H9 (cell line): ENCODE measurements at places on chromosomes 5 and 9. TPM values are rescaled to one million over a fixed set of nuclear protein-coding genes. Genes with fewer than 3 reads are reported as not detected.
A peak's percentile ranks its signal among the peaks of the same experiment; 100 is the strongest.

DNA sequence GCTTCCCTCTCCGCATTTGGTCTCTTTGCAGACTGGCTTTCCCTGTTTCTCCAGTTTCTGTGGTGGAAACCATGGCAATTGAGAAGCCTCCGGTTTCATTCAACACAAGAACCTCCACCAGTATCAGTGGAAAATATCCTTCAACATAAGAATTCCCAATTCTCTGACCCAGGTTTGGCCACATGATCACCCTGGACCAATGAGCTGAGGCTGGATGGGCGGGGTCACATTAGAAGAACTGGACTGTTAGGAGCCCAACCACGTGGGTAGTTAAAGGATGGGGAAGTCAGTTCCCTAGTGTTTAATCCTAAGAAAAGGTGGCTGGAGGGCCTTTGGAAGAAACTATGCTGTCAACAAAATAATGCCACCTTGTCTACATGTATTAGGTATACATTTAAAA is 336.3 kb downstream of the DMRT2 start:
- no peak overlapping the region for H3K4me3 ChIP-seq
- no peaks in the 10 kb centered on the region for H3K36me3 ChIP-seq
- no peak overlapping the region for H3K27ac ChIP-seq
- H3K27me3 ChIP-seq: no peaks in the 10 kb centered on the region
- H3K4me1 ChIP-seq: no peaks in the 10 kb centered on the region

GRCh38 chr5:172658961-172659501 is 18.0 kb downstream of the NEURL1B start:
- H3K27ac ChIP-seq: no peak overlapping the region
- H3K4me1 ChIP-seq: no peaks in the 10 kb centered on the region; the same call in 1 of the 2 replicates

- H3K27me3 ChIP-seq: no peaks in the 10 kb centered on the region
- H3K4me3 ChIP-seq: no peak overlapping the region
- DNase-seq: no peak
- no peaks in the 10 kb centered on the region for H3K4me1 ChIP-seq
These were observed 11.2 kb downstream of the SLC22A4 start for GRCh38 chr5:132305420-132305819.

The GABBR2 gene
- 0.66 and 0.94 TPM in 2 replicates for total RNA-seq

- DNase-seq: no peak
- H3K27me3 ChIP-seq: no peaks in the 10 kb centered on the region
- peaks cover 4% of the 10 kb centered on the region; the same call in 1 of the 2 replicates for H3K36me3 ChIP-seq
- H3K27ac ChIP-seq: no peak overlapping the region
- H3K4me3 ChIP-seq: no peak overlapping the region
- H3K4me1 ChIP-seq: no peaks in the 10 kb centered on the region; the same call in 1 of the 2 replicates
These were observed 151.6 kb downstream of the FOCAD start for GRCh38 chr9:20835377-20836286.

DNA sequence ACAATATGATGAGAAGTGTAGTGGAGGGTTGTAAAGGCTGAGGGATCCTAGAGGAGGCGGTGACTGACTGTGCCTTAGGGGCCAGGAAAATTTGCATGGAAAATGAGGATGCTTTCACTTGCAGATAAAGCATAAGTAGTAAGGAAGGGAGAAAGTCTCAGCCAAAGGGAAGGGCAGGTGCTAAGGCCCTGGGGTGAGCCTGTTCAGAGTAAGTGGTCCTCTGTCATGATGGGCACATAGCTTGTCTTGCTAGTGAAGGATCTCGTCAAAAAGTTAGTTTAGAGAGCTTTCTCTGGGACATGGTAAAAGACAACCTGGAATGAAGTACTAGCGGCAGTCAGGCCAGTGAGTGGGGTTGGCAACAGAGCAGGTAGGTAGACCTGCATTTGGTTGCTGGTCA is 75.4 kb upstream of the CPLX2 start:
- no peak overlapping the region for H3K27ac ChIP-seq
- peak overlapping the region; percentile 59 for H3K4me3 ChIP-seq
- no peak for DNase-seq
- H3K4me1 ChIP-seq: no peaks in the 10 kb centered on the region

DNA sequence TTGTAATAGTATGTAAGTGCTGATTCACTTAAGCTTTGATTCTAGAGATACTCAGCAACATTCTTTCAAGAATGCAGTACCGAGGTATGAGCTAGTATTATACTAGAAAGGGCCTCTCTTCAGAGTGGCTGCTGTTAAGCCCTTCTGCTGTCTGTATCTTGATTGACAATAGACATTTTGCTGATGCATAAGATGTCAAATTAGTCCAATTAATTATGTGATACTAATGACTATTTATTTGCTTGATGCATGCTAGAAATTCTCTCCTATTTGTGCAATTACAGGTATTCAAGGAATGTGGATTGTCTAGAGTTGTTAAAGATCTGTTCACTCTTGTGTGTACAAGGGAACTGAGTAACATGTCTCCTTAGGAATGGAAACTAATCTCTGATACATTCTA is 92.3 kb upstream of the PTGER4 start:
- no peak overlapping the region for H3K27ac ChIP-seq
- DNase-seq: no peak
- H3K4me3 ChIP-seq: no peak overlapping the region
- H3K36me3 ChIP-seq: no peaks in the 10 kb centered on the region
- H3K27me3 ChIP-seq: no peaks in the 10 kb centered on the region

- DNase-seq: no peak
- H3K4me1 ChIP-seq: 0 out of 2 replicates have a peak, but pooled peaks cover 4% of the 10 kb centered on the region
- no peaks in the 10 kb centered on the region for H3K27me3 ChIP-seq
- H3K27ac ChIP-seq: no peak overlapping the region
- H3K36me3 ChIP-seq: no peaks in the 10 kb centered on the region
- no peak overlapping the region for H3K4me3 ChIP-seq
These were observed 322.1 kb upstream of the MSX2 start for GRCh38 chr5:174402222-174402812.

GRCh38 chr5:177405312-177405711 is 4.1 kb downstream of the F12 start:
- H3K4me3 ChIP-seq: peak overlapping the region; percentile 42; the same call in 1 of the 3 replicates
- H3K27ac ChIP-seq: no peak overlapping the region
- no peaks in the 10 kb centered on the region for H3K4me1 ChIP-seq
- no peaks in the 10 kb centered on the region for H3K36me3 ChIP-seq

DNA sequence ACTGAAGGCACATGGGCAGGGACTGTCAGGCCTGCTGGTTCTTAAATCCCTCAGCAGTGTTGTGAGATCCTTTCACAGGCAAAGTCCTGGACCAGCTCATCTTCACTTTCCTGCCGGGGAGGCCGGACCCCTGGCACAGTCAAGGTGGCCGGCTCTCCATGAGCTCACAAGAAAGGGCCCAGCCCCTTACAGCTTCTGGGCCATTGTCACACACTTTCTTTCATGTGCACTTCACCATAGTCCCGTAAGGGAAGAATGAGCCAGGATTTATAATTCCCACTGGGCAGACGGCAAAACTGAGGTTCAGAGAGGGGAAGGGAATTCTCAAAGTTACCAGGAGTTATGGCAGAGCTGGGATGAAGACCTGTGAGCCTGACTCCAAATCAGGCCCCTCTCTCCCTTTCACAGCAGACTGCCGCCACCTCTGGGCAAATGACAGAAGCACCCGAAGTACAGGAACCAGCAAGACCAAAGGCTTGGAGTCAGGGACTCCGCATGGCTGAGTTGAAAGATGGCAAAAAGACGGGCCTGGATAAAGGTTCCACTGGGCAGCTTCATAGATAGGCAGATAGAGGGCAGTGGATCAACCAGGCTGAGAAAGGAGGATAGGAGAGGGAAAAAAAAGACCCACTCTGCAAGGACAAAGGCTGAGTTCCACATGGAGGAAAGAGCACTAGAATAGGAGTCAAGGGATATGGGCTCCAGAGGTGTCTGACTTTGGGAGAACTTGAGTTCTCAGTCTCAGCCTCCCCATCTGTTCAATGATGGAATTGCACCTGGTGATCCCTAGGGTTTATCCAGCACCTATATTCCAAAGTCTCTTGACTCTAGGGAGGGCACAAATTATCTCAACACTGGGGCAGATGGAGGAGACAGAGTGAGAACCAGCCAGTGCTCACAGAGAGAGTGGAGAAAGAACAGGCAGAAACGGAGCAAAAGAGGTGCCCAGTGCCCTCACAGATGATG is 128.7 kb downstream of the PAX5 start:
- peak; percentile 72 for DNase-seq
- H3K4me3 ChIP-seq: no peak overlapping the region
- no peaks in the 10 kb centered on the region for H3K27me3 ChIP-seq
- H3K27ac ChIP-seq: no peak overlapping the region
- no peaks in the 10 kb centered on the region for H3K4me1 ChIP-seq
- no peaks in the 10 kb centered on the region for H3K36me3 ChIP-seq

GRCh38 chr5:36494841-36495601 is 111.4 kb upstream of the SLC1A3 start:
- no peaks in the 10 kb centered on the region for H3K36me3 ChIP-seq
- no peak overlapping the region for H3K4me3 ChIP-seq
- H3K4me1 ChIP-seq: no peaks in the 10 kb centered on the region
- no peaks in the 10 kb centered on the region for H3K27me3 ChIP-seq
- H3K27ac ChIP-seq: no peak overlapping the region

GRCh38 chr5:106080535-106080934 is 1590.2 kb downstream of the EFNA5 start:
- no peak for DNase-seq
- H3K4me1 ChIP-seq: peaks cover 6% of the 10 kb centered on the region
- 0 out of 3 replicates have a peak, but pooled peaks cover 2% of the 10 kb centered on the region for H3K36me3 ChIP-seq
- H3K4me3 ChIP-seq: no peak overlapping the region
- no peak overlapping the region for H3K27ac ChIP-seq

The PFN3 gene
- total RNA-seq: not detected in 2 replicates

- no peak for DNase-seq
- H3K36me3 ChIP-seq: no peaks in the 10 kb centered on the region
- H3K4me3 ChIP-seq: no peak overlapping the region
- H3K4me1 ChIP-seq: no peaks in the 10 kb centered on the region
These were observed 46.3 kb upstream of the JMY start for GRCh38 chr5:79189439-79190234.

DNA sequence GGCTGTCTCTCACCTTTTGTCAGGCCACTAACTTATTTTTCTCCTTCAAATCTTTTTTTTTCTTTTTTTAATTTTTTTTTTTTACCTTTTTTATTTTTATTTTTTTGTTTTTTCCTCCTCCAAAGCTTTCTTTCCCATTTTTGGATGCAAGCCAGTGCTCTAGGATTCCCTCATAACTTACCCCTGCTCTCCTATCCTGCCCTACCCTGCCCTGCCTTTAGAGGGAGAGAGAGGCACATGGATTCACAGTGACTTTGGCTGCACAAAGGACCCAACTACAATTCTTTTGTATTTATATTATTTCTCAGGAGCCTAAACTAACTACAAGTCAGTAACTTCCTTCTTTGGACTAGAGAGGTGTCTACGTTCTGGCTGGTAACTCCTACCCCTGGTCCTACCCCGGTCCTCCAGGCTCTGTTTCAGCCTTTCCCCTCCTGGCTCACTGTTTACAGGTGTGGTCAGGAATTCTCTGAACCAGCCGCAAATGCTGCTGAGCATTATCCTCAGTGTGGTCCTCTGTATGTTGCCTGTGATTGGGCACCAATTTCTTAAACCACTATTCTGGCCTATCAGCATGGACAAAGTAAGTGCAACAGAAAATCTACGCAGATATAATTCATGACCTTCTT is 8.4 kb upstream of the RUSC2 start:
- H3K4me1 ChIP-seq: no peaks in the 10 kb centered on the region
- no peaks in the 10 kb centered on the region for H3K36me3 ChIP-seq
- DNase-seq: peak; percentile 49
- no peak overlapping the region for H3K27ac ChIP-seq
- no peak overlapping the region for H3K4me3 ChIP-seq
- no peaks in the 10 kb centered on the region for H3K27me3 ChIP-seq

GRCh38 chr5:174535669-174536068 is 188.7 kb upstream of the MSX2 start:
- H3K27ac ChIP-seq: no peak overlapping the region
- H3K36me3 ChIP-seq: 0 out of 2 replicates have a peak, but pooled peaks cover 5% of the 10 kb centered on the region
- no peak overlapping the region for H3K4me3 ChIP-seq
- peaks cover 10% of the 10 kb centered on the region; the same call in 1 of the 2 replicates for H3K4me1 ChIP-seq
- H3K27me3 ChIP-seq: no peaks in the 10 kb centered on the region

- H3K27me3 ChIP-seq: no peaks in the 10 kb centered on the region
- H3K4me3 ChIP-seq: no peak overlapping the region
- H3K4me1 ChIP-seq: no peaks in the 10 kb centered on the region
- H3K27ac ChIP-seq: no peak overlapping the region
- DNase-seq: no peak
- H3K36me3 ChIP-seq: peaks cover 24% of the 10 kb centered on the region; the same call in 1 of the 2 replicates
These were observed 890.5 kb upstream of the CTNND2 start for GRCh38 chr5:12794476-12795332.

The SOX30 gene
- total RNA-seq: 0.13 TPM in 1 of 2 replicates, not detected in the other

DNA sequence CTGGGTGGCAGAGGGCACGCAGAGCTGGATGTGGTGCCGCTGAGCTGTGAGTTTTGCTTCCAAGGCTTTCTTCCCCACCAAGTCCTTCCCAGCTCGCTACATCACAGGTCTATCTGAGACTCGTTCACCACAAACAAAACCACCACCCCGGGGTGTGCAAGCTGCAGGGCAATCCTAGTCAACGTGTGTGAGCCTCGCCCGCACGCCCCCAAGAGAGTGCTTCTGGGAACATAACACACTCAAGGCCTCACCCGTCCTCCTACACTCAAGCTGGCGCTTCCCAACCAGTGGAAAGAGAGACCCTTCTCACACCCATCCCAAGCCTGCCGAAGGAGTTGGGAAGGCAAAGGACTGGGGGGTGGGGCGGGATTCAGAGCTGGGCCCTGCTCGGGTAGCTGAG is 10.6 kb downstream of the SNAPC4 start:
- H3K27ac ChIP-seq: no peak overlapping the region
- no peak overlapping the region for H3K4me3 ChIP-seq
- no peaks in the 10 kb centered on the region for H3K27me3 ChIP-seq
- no peaks in the 10 kb centered on the region for H3K4me1 ChIP-seq
- H3K36me3 ChIP-seq: peaks cover 43% of the 10 kb centered on the region; the same call in 2 of the 3 replicates

GRCh38 chr9:132356324-132356924 is 1.6 kb upstream of the SETX start:
- peak overlapping the region; percentile 23; the same call in 2 of the 3 replicates for H3K4me3 ChIP-seq
- peaks cover 19% of the 10 kb centered on the region for H3K36me3 ChIP-seq
- DNase-seq: no peak

- peaks cover 2% of the 10 kb centered on the region; the same call in 1 of the 2 replicates for H3K4me1 ChIP-seq
- no peak overlapping the region for H3K27ac ChIP-seq
- DNase-seq: no peak
- H3K4me3 ChIP-seq: no peak overlapping the region
- H3K27me3 ChIP-seq: no peaks in the 10 kb centered on the region
- peaks cover 51% of the 10 kb centered on the region for H3K36me3 ChIP-seq
These were observed 7.2 kb downstream of the ALDH7A1 start for GRCh38 chr5:126587551-126588390.

The CAMK4 gene
- total RNA-seq: 6.3 and 7.9 TPM in 2 replicates
